Fibroblast of mammary gland (primary cell): ENCODE measurements at places on chromosomes 13 and 19.

DNA sequence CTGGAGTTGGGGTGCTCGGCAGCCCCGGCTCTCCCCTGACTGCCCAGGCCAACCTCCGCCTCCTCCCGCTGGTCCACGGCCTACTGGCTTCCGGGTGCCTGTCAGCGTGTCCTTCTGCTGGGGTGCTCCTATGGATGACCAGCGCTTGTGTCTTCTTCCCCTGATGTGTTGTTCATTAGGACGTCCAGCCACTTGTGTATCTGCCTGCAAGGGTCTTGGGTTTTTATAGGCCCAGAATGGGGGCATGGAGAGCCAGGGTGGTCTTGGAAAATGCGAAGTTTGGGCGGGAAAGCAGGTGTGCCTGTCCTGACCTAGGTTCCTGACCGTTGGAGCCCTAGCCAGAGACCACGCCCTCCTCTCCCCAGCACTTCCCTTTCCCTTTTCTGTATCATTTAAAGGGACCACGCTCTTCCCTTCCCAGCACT lies 139.8 kb downstream of the SLITRK5 start:
- no peak for DNase-seq

DNA sequence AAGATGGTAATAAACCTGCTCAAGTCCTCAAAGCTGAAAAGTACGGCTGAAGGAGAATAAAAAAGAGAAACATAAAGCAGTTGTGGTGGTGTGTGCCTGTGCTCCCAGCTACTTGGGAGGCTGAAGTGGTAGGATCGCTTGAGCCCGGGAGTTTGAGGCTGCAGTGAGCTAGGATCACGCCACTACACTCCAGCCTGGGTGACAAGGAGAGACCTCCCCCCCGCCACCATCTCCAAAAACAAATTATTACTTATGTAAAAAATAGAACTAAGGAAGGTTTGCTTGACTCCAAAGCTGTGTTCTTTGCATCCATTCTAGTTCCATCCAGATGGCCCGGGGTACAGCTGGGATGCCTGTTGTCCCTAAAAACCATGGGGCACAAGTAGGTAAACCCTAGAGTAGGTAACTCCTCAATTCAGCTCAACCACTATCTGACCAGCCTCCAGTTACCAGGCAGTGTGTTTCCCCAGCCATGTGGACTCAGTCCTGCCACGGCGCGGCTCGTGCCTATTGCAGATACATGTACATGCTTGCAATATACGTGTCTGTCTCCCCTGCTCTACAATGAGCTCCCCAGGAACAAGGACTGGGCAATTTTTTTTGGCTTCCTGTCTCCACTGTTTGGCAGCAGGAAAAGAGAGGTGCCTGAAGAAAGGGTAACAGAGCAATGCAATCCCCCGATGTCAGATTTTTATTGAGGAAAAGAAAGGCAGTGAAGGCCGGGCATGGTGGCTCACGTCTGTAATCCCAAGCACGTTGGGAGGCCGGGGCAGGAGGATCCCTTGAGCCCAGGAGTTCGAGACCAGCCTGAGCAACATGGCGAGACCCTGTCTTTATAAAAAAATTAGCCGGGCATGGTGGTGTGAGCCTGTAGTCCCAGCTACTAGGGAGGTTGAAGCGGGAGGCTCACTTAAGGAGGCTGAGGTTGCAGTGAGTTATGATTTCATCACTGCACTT lies 101.3 kb downstream of the GNG7 start:
- no peak for DNase-seq

DNA sequence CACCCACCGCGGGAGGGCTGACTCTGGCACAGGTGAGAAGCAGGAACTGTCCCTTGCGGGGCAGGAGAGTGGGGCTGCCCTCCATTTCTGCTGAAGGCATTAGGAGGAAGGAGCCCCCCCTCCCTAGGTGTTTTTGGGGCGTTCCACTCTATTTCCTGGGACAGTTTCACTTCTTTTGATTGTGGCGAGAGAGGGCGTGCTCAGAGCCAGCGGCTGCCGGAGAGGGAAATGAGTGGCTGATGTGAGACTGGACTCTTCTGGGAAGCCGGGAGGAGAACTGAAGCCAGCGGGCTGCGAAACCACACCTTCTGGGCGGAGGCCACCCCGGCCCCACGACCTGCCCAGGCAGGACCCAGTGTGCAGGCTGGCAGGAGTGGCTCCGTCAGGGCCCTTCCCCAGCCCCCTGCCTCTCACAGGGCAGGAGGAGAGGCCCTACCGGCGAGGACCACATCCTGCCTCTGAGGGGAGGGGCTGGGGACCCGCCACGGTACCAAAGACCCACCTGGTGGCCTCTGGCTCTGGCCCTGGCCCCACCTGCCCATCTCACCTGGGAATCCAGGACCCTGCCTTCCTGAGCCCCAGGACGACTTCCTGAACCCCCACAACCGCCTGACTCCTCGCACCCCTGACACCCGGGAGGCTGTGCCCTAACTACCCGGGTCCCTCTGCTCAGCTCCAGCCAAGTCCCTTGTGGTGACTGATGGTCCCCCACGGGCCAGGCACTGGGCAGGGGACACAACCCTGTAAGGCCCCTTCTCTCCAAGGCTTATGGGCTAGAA lies 25.9 kb downstream of the MPND start:
- DNase-seq, result peak; percentile 47

DNA sequence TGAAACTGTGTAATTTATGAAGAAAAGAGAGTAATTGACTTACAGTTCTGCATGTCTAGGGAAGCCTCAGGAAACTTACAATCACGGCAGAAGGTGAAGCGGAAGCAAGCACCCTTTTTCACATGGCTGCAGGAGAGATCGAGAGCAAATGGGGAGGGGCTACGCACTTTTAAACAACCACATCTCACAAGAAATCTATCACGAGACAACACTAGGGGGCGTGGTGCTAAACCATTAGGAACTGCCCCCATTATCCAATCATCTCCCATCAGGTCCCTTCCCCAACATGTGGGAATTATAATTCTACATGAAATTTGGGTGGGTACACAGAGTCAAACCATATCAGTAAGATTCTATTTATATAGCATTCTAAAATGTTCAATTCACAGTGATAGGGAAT lies 114.8 kb upstream of the TRPC4 start:
- DNase-seq, result peak; percentile 0

GRCh38 chr19:54482889-54483288 lies 9.8 kb upstream of the CDC42EP5 start:
- no peak for DNase-seq

DNA sequence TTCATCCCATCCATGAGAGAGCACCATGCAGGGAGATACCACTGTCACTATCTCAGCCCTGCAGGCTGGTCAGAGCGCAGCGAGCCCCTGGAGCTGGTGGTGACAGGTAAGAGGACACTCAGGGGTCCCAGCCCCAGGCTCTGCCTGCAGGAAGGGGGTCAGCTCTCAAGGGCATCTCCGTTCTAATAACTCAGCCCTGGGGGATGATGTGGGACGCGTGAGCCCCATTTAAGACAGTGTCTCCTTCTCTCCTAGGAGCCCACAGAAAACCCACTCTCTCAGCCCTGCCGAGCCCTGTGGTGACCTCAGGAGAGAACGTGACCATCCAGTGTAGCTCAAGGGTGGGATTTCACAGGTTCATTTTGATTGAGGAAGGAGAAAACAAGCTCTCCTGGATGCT lies 15.5 kb upstream of the KIR3DL3 start:
- DNase-seq, result no peak

DNA sequence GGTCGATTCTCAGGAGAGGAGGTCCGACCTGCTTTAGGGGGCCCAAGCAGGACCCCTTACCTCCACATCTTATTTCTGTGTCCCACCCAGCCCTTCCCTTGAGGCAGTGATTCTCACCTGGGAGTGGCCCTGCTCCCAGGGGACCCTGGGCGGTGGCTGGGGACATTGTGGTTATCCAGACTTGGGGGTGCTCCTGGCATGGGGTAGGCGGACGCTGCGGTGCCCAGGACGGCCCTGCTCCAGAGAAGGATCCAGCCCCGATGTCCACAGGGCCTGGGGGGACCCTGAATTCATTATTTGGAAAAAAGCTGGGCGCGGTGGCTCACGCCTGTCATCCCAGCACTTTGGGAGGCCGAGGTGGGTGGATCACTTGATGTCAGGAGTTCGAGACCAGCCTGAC lies 84.4 kb downstream of the GADD45B start:
- no peak for DNase-seq

DNA sequence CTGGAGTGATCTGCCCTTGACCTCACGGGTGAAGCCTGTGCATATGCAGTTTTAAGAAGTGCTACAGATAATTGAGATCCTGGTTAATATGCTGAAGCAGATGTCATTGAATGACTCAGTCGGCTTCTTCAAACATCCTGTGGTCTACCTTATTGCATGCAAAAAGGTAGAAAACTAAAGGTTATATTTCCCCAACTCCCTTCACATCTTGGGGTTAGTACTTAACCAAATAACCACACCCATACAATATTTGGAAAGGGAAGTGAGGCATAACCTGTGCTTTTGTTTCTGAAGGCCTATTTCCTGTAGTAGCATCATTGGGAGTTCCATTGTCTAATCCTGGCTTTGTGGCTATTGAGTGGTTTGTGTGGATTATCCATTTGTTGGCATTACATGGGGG lies 58.3 kb downstream of the RAP2A start:
- no peak for DNase-seq

DNA sequence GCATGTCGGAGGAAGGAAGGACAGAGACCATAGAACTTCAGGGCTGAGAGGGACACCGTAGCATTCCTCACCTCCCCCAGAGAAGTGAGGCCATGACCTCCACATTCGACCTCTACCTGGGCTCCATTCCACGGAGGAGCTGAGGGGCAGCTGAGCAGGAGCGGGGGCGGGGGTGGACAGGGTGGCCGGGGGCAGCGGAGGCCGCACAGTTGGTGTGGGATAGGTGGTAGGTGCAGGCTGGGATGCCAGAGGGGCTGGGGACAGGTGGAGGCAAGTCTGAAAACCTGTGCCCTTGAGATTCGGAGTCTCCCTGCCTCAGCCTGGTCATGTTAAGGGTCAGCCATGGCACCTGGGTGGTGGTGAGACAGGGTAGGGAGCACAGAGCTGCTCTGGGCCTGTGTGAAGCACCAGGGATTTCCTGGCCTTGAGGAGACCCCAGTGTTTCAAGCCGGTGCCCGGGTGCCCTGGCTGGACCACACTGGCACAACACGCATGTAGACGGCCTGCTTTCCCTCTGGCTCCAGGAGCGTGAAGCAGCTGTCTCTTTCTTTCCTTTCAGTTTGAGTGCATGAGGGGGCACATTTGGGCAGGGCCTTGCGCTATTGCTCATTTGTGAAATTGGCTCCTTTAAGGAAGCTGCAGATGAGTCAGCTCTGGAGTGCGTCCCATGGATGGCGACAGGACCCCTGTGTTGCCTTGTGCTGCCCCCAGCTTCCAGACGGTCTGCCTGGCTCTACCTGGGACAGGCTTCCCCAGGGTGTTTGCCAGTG lies 51.8 kb downstream of the TSSK6 start:
- DNase-seq, result peak; percentile 87
